ENCODE measurements at places on chromosomes 2 and 18. TPM values are rescaled to one million over a fixed set of nuclear protein-coding genes. Genes with fewer than 3 reads are reported as not detected.

The CD226 gene
- total RNA-seq = 0.39 TPM

- no peak for DNase-seq
Observed at GRCh38 chr2:64177315-64177714, 33.1 kb upstream of the PELI1 start.

The CELF4 gene
- total RNA-seq = not detected

DNA sequence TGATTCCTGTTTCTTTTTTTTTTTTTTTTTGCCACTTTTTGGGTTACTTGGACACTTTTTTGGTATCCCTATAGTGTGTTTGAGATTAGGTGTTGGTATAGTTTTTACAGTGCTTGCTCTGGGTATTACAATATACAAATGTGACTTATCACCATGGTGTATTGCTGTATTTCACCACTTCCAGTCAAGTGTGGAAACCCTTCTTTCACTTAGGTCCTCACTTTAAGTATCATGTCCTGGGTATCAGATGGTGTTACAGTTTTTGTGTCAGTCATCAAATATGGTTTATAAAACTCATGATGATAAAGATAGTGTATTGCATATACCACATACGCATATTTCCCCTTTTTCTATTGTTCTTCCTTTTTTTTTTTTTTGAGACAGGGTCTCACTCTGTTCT is 1.8 kb downstream of the ATP9B start:
- DNase-seq = no peak

The SLC4A3 gene
- 4.0 TPM for total RNA-seq
